Muscle of leg (tissue), 16 donors: ENCODE measurements at places on chromosomes 2 and 18. TPM values are rescaled to one million over a fixed set of nuclear protein-coding genes. Genes with fewer than 3 reads are reported as not detected.

The PLCD4 gene
- total RNA-seq = 41.8 TPM

The CDH2 gene
- 3.3 TPM for total RNA-seq

The UGT1A8 gene
- not detected for total RNA-seq

The SPOPL gene
- total RNA-seq = 12.1 TPM

The CCDC68 gene
- total RNA-seq = 0.58 TPM

The EPAS1 gene
- 13.3 TPM for total RNA-seq

The REG3A gene
- total RNA-seq = not detected

The POTEC gene
- total RNA-seq = not detected

The DSG4 gene
- total RNA-seq = not detected
